Keratinocyte (primary cell): ENCODE measurements at places on chromosomes 1 and 21.

DNA sequence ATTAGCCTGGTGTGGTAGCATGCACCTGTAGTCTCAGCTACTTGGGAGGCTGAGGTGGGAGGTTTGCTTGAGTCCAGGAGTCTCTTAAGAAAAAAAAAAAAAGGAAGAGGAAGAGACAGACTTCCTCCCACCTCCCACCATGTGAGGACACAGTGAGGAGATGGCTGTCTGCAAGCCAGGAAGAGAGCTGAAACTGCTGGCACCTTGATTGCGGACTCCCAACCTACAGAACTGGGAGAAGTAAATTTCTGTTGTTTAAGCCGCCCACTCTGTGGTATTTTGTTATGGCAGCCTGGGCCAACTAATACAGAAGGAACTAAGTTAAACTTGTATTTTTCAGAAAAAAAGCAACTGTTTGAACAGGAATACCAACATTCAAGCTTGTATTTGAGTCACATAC is 21.7 kb downstream of the DOP1B start:
- no peak for DNase-seq

DNA sequence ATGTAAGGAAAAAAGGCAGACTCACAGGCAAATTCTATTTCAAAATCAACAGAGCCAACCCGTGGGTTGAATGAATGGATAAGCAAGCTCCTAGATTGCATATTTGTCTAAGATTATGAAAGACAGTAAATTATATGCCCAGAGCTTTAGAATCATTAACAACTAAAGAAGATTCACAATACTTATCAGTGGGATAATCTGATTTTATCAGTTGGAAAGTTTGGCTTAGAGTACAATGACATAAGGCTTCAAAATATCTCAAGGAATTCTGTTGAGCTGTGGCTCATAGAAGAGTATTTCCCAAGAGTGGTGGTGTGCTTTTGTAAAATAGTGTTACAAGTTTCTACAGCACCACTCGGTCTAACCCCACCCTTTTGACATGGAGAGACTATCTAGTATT is 85.5 kb downstream of the ADAMTS1 start:
- no peak for DNase-seq

- no peak for DNase-seq
Observed at GRCh38 chr1:71045463-71046028, 2.1 kb downstream of the PTGER3 start.

- DNase-seq, result no peak
Observed at GRCh38 chr1:214448536-214448935, 102.9 kb downstream of the PTPN14 start.

GRCh38 chr1:24878775-24879742 is 51.0 kb downstream of the RUNX3 start:
- DNase-seq, result no peak

DNA sequence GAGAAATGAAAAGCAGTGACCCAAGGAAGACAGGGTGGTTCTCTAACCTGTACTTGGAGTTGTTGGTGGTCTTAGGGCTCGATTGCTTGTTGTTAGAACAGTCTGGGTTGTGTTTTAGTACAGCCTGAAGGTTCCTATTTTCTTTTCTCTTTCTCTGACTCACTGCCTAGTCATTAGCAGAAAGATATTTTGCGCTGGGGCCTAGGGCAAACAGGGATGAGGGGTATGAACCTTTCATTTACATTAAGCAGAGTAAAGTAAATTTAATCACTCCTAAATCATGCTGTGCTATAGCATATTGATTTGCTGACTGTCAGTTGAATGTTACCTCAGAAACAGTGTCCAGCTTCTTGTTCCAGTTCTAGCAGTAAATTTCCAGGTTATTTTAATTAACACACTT is 197.2 kb downstream of the RWDD3 start:
- DNase-seq, result no peak

GRCh38 chr1:244052016-244052727 is 1.1 kb downstream of the ZBTB18 start:
- no peak for DNase-seq

DNA sequence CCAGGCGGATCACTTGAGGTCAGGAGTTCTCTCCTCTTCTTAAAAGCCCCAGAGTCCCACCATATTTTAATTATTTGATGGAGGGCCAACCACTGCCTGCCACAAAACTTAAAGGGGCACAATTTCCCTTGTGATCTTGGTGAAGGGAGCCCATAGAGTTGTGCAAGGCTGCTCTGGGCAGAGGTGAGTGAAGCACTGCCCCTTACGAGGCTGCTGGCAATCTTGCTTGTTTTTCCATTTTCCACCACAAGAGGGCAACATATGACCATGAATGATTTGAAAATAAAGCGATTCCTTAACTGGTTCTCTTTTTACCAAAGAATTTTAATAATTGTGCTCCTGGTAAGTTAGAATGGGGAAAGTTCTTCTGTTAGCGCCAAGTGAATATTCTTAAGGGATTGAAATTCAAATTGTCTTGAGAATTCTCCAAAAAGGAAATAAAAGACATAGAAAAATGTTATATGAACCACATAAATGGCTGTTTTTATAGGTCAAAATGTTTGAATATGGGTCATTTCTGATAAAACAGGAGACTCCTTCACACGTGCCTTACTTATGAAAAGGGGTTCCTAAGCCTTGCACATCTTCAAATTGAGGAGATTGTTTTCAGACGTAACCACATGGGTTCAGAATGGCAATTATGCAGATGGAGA is 22.7 kb downstream of the PGM1 start:
- DNase-seq, result no peak

DNA sequence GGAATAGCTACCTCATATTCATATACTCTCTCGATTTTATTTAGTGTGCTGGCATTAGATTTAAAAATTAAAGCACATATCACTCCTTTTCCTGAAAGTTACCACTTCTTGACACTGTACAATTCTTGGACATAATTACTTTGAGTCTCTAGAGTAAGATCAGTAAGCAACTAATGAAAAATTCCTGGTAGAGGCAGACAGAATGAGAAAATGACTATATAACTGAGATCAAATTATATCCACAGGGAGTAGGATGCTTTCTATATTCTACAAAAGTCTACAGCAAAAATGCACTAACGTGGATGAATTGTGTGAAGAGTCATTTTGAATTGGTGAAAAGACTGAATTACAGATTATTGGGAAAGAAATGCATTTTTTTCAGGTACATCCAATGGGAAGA is 445.7 kb downstream of the PTBP2 start:
- DNase-seq, result no peak

GRCh38 chr1:82483146-82483545 is 682.4 kb downstream of the ADGRL2 start:
- DNase-seq, result no peak

DNA sequence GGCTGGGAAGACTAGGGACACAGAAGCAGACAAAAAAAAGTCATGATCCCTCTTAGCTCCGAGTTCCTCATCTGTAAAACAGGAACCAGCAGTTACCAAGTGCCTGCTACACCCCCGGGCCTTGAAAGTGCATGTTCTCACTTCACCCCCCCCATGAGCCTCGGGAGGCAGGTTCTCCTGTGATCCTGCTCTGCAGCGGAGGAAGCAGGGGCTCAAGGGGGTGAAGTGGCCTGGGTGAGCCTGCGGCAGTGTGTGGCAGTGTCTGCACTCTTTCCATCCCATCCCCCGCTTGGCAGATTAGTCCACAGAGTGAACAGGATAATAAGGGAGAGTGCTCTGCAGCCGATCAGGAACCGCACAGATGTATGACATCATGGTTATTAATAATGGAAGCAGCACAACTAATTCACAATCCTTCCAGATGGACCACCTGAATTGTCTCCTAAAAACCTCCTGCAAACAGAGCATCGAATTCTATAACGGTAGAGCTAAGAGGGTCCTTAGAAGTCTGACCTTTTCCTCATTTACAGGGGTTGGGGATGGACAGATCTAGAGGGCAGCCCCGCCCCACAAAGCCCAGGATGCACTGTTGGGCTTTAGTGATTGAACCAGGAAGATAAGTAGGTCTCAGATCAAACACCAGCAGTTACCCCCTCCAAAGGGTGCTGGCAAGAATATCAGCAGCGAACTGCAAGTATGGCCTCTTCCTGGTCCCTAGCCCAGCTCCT is 174.1 kb upstream of the EDN2 start:
- DNase-seq, result no peak

GRCh38 chr1:18778437-18778836 is 81.0 kb downstream of the TAS1R2 start:
- no peak for DNase-seq

GRCh38 chr1:16122350-16122881 is 33.5 kb downstream of the EPHA2 start:
- DNase-seq, result no peak

DNA sequence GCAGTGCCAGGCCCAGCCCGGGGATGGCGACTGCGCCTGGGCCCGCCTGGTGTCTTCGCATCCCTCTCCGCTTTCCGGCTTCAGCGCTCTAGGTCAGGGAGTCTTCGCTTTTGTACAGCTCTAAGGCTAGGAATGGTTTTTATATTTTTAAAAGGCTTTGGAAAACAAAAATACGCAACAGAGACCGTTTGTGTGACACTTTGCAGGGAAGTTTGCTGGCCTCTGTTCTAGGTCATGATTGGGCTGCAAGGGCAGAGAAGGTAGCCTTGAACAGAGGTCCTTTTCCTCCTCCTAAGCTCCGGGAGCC is 719 bp downstream of the SOD1 start:
- DNase-seq, result no peak

DNA sequence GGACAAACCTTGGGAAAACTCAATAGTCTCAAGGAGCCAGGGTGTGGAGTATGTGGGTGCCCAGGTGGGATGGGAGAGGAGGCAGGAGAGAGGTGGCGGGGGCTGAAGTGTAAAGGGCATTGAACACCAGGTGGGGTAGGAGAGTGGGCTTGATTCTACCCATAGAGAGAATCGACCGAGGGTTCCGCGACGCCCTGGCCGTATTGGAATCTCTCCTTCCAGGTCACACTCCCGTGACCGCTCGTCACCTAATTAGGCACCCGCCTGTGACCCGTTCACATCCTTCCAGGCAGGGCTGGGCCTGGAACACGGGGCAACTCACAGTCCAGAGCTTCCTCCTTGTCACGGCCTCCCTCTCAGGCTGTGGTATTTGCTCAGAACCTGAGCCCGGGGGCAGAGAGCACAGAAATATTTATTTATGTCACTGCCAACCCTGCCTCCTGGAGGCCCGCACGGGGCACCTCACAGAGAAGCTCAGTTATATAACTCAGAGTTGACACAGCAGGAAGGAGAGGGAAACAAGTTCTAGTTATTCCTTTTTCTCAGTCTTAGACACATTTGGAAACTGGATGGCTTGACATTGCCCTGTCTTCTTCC is 12.0 kb downstream of the NCMAP start:
- no peak for DNase-seq

GRCh38 chr1:207282496-207283380 is 38.7 kb upstream of the CD55 start:
- DNase-seq, result no peak

- DNase-seq, result no peak
Observed at GRCh38 chr1:10698726-10699469, 97.5 kb downstream of the CASZ1 start.

DNA sequence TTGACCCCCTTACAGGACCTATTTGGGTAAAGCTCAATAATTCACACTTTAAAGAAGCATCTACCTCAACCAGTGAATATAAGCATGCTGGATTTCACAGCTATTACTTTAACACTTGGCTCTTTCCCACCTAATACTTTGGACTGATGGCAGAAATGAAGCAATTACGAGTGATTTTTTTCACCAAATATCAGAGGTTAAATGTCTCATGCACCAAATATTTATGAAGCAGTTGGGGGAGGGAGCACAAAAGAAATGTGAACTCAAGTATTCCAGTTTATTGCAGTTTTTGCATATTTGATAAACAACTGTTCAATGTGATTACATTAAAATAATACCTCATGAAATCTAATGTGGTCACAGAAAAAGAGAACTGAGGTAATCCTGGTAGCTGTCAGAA is 223.6 kb downstream of the LRRC7 start:
- DNase-seq, result no peak

DNA sequence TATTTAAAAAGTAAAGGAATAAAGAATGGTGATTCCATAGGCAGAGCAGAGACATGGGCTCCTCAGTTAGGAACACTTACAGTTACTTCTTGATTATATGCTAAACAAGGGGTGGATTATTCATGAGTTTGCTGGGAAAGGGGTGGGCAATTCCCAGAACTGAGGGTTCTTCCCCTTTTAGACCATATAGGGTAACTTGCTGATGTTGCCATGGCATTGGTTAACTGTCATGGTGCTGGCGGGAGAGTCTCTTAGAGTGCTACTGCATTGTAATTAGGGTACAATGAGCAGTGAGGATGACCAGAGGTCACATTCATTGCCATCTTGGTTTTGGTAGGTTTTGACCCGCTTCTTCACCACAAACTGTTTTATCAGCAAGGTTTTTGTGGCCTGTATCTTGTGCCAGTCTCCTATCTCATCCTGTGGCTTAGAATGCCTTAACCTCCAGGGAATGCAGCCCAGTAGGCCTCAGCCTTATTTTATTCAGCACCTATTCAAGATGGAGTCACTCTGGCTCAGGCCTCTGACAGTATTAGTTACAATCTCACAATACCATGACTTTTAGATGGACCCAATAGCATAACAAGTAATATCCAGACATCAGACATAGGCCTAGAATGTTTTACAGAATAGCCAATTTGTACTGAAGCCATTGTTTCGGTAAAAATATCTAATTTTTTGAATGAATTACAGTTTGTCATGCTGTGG is 106.8 kb downstream of the ZBTB18 start:
- DNase-seq, result no peak

DNA sequence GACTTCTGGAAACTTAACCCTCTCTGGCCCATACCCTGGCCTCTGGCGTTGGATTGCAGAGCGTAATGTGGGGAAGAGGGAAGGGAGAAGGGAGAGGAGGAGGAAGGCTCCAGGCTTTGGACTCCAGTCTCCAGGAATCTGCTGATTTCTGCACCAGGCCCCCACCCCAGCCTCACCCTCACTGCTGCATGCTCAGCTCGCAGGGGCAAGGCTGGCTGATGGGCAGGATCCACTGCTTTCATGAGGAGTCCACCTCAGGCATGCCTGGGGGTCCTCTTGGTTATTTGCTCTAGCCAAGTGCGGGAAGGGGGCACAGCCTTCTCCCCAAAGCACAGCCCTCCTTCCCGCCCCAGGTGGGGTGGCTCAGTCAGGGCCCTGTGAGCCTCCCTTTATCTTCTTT is 3.7 kb downstream of the OLFML3 start:
- DNase-seq, result no peak

DNA sequence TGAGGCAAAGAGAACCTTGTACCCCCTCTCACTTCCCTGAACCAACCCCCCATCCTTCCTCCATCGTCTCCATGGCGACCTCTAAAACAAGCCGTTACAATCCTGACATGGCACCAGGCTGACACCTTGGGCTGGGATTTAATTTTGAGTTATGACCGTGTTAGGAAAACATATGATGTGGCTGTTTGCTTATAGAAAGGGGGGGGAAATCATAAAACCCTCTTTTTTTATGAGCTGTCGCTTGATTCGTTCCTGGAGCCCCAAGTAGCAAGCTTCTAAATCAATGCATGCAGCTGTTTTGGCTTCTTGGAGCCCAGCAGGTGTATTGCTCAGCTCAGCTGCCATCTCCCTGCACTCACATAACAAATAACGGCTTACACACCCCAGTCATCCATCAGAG is 301.2 kb upstream of the SPAG17 start:
- no peak for DNase-seq

- DNase-seq, result no peak
Observed at GRCh38 chr1:100769906-100770646, 50.5 kb downstream of the VCAM1 start.
